ENCODE measurements at places on chromosomes 6 and 20.

- no peak for DNase-seq
Measured at GRCh38 chr6:138529478-138529877, 30.2 kb upstream of the NHSL1 start.

- DNase-seq, result no peak
Measured at GRCh38 chr6:167968091-167968490, 29.4 kb upstream of the KIF25 start.

DNA sequence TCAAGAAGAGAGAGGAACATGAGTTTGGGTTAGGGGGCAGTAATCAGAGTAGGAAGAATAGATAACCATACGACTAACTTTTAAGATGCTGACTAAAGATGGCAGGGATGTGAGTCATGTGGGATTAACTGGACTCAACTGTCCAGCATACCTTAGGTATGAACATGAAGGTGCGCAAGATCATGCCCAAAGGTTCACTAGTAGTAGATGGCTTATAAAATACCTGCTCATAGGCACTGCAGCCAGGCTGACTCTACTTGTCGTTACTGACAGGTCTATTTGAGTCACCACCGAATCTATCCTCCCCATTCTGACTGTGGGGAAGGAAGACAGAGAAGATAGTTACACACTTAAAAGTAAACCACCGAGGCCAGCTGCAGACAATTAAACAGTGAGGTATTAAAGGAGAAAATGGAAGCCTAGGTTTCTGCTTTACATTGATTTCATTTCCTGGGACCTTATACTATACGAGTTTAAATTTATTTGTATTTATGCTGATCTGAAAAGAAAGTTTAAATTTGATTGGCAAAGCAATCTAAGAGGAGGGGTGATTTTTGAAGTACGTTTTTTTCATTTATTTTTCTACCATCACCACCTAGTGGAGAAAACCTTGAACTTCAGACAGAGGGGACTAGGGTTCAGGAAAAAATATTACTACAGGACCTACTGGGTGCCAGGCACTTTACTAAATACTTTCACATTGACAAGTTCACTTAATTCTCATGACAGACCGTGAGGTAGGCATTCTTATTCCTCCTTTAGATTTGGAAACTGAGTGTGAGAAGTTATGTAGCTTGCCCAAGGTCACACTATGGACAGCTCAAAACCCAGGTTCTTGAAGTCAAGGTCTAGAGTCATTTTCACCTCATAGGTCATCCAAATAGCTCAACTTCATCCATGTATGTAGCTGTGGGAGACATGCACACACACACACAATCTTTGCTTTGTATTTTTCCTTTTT is 4.0 kb upstream of the WRNIP1 start:
- no peak for DNase-seq

DNA sequence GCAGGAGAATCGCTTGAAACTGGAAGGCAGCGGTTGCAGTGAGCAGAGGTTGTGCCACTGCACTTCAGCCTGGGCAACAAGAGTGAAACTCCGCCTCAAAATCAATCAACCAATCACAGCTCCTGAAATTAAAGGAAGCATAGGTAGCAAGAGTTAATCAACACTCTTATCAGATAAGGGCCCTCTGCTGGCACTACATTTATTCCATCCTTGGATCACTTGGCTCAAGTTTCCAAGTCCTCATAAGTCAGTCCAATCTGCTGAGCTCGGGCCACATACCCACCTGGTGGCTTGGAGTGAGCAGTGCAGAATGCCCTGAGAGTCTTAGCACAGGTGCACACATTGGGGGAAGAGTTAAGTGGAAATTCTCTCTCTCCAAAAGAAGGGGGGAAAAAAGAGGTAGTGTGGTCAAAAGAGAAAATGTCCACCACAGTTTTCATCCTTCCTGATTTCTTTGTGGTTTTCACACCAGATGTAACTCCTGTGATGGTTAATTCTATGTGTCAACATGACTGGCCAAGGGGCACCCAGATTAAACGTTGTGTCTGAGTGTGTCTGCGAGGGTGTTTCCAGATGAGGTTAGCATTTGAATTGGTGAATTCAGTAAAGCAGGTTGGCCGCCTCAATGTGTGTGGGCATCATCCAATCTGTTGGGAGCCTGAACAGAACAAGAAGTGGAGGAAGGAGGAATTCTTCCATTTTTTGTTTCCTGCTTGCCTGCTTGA is 14.2 kb upstream of the FAM8A1 start:
- DNase-seq, result peak; percentile 36

DNA sequence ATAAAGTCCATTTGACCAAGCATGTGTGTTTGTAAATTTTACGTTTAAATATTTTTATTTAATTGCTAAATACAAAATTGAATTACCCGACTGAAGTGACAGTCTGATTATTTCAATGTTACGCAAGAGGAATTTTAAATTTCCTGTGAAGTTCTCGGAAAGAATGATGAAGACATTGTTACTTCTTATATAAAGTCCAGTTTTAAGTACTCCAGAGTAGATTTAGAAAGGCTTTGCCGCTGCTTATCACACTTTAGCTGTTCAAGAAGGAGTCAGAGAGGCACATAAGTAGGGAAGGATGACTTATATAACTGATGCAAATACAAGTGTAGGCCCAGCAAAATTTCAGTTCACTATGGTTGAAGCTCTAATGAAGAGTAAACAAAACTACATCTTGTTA is 265.1 kb upstream of the CITED2 start:
- no peak for DNase-seq

GRCh38 chr6:106318851-106319250 is 6.7 kb downstream of the ATG5 start:
- DNase-seq, result no peak

DNA sequence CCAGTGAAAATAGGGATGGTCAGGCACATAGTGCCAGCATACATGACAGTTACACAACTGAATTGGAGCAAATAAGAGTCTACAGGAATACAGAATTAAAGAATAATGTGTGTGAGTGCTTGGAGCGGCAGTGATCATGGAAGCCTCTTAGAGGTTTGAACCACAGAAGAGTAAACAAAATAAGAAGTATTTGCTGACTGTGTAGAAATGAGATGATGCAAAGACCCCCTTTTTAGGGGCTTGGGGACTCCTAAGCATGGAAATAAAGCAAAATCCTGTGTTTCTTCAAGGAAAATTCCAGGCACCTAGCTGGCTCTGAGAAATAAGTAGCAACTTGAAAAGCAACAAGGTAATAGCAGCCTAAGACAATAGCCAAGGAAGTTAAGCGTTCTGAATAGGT is 6.8 kb downstream of the OR2H2 start:
- no peak for DNase-seq

DNA sequence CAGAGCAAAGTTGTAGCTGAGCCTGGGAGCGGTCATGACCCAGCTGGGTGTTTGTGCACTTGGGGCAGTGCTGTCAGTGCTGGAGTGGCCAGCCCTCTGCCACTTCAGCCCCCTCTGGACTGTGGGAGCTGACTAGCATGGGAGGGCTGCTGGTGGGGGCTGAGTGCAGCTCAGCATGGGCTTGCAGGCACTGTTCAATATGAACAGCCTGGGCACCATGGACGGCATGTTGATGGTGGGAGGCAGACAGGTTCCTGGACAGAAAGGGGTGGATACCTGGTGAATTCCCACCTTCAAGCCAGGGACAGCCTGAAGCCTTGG is 50.5 kb downstream of the GGTLC1 start:
- DNase-seq, result no peak

DNA sequence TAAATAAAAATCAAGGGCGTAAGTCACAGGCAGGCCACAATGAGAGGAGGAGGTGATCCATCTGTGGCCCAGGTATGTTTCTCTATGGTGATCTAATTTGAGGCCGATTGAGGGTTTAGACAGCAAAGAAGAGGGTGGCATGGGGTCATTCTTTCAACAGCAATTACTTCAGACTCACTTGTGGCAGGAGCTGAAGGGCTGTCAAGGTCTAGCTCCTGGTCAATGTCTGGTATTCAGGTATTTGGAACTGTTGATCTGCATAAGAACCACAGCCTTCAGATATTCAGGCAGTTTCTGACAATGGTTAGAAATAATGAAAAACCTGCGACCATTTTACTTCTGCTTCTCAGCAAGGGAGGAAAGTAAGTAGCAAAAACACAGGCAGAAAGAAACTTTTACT is 259.6 kb downstream of the FOXC1 start:
- no peak for DNase-seq

- no peak for DNase-seq
Measured at GRCh38 chr6:11614534-11615213, 77.1 kb downstream of the TMEM170B start.

DNA sequence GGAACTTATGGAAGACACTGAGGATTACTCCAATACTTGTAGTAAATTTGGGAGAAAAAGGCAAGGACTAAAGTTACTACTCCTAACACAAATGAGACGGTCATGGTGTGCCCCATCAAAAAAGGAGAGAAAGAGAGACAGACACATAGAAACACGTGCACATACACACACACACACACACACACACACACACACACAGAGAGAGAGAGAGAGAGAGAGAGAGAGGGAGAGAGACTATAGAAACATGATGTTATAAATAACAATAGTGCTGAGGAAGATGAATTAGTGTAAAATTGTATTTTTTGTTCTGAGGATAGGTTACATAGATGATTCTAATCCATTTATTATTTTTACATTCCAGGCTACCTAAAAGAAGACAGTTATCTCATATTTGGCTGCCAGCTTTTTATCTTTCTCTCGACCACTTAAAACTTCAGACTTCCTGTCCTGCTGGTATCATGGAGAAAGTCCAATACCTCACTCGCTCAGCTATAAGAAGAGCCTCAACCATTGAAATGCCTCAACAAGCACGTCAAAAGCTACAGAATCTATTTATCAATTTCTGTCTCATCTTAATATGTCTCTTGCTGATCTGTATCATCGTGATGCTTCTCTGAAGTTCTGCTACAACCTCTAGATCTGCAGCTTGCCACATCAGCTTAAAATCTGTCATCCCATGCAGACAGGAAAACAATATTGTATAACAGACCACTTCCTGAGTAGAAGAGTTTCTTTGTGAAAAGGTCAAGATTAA is 10.5 kb downstream of the PLN start:
- DNase-seq, result no peak

GRCh38 chr20:35489717-35490116 is 34.3 kb downstream of the CEP250 start:
- DNase-seq, result no peak

DNA sequence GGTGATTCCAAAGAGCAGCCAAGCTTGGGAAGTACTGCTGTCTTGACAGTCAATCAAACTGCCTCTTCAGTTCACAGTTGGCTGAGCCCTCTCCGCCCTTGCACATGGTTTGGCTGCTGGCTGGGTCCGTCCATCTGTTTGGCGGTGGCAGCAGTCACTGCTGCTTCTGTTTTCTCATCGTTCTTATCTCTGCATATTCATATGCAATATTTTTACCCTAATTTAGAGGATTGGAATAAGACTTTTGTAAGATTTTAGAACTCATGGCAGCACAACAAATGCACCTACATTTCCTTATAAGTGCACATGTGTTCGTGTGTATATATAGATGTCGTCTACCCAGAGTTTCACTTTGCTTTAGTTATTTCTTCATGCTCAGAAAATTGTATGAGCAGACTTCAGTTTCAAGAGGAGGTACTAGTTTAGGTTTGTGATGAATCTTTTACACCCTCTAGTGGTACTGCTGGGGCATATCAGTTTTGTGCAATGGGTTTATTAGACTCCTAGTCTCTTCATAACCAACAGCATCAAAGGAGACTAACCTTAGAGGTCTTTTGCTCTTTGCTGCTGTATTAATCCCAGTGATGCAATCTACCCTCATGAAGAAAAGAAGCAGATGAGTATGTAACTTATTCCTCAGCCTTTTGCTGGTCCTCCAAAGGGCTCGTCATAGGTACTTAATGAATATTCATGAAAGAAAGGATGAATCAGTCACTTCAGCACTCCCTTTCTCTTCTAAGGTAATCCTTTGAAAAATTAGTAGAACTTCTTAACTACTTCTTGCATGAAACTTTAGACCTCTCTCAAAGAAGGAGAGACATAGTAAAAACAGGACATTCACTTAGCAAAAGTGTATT is 44.3 kb downstream of the KHDC1L start:
- DNase-seq, result peak; percentile 75

DNA sequence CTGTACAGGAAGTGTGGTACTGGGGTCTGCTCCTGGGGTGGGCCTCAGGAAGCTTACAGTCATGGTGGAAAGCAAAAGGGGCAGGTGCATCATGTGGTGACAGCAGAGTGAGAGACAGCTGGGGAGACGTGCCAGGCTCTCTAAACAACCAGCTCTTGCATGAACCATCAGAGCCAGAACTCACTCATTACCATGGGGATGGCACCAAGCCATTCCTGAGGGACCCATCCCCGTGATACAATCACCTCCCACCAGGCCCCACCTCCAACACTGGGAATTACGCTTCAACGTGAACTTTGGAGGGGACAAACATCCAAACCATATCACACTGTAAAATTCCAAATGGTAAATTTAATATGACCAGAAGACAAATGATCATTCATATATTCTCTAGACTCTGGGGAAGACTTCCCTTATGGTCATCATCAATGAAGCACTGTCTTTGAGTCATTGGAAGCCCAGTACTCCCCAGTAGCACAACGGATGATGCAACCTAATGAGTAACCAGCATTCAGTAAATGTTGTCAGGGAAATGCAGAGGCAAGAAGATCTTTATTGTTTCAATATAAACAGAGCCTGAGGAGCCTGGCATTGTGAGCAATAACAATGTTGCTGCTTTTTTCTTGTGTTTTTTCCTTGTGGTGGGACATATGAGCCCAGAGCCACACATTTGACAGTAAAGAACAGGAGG is 48.2 kb upstream of the RALY start:
- peak; percentile 51 for DNase-seq

DNA sequence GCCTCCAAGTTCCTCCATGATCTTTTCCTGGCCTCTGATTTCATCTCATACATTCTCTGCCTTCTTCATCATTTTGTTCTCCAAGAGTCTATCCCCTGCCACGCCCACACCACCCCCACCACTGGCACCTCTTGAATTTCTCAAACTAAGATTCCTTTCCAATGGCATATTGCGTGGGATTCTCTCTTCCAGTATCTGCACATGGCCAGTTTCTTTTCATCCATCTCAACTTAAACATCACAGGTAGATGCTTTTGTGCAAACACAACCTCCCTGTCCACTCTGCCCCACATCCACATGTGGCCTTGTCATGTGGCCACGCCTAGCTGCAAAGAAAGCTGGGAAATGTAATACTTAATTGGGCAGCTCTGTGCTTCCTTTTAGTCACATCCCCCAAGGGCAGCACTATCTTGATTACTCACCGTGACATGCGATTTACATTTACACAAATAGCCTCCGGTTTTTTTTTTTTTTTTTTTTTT is 33.4 kb upstream of the ZMYND8 start:
- DNase-seq, result peak; percentile 73

DNA sequence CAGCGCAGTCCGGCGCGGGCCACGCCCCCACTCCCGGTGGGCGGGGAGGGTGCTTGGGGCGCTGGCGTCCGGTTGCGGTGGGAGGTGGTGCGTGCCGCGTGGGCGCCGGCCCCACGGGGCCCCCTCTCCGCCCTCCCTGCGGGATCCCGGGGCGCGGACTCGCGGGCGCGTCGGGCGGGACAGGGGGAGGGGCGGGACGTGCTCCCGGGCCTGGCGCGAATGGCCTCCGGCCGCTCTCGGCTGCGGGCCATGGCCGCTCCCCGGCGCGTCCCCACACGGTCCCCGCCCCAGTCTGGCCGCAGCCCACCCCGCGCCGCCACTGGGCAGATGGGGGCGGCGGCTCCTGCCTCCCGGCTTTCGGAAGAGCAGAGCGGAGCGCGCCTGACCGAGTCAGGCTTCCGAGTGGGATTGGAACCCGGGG is 771 bp upstream of the PPP1R3G start:
- DNase-seq, result no peak

All from SW480 (cell line).